ENCODE measurements at places on chromosomes 3 and 15. TPM values are rescaled to one million over a fixed set of nuclear protein-coding genes. Genes with fewer than 3 reads are reported as not detected.

DNA sequence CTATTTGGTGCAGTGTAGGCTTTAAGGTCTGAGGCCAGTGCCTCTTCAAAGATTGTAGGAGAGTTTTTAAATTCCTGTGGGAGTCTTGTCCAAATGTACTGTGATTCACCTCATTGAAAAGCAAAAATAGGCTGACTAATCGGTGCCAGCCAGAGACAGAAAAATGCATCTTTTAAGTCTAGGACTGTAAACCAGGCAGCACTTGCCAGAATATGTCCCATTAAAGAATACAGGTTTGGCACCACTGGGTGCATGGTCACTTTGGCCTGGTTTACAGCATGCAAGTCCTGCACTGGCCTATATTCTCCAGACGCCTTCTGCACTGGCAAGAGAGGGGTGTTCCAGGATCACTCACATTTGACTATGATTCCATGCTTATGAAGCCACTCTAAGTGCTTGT lies 20.3 kb upstream of the NOX5 start:
- DNase-seq, result no peak

The PDZRN3 gene
- polyA plus RNA-seq, result 91.6 TPM

DNA sequence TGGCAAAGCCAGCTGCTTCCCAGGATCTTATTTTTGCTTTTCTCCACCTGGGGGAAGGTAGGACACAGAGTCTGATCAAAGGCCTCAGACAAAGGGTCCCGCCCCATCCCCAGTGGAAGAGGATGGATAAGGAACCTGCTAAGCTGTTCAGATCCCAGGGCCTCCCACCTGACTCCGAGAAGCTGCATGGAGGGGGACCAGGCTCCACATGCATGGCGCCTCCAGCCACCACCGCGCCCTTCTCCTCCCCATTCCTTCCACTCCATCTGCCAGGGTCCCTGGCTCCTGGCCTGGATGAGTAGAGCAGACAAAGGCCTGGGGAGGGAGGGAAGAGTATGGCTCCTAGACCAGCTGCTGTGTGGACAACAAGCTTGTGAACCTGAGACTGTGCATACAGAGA lies 20.0 kb upstream of the CRABP1 start:
- DNase-seq, result no peak

The ANKRD34C gene
- 0.04 TPM for polyA plus RNA-seq

The TMEM207 gene
- not detected for polyA plus RNA-seq

GRCh38 chr3:108320746-108321350 lies 24.5 kb downstream of the HHLA2 start:
- DNase-seq, result no peak

- DNase-seq, result no peak
Measured at GRCh38 chr3:197289726-197290125, 8.7 kb downstream of the DLG1 start.

The BMF gene
- polyA plus RNA-seq, result 12.5 TPM

The C3orf33 gene
- 3.8 TPM for polyA plus RNA-seq

- DNase-seq, result no peak
Measured at GRCh38 chr3:110589341-110589740, 482.3 kb upstream of the NECTIN3 start.

The TIMP4 gene
- 2.1 TPM for polyA plus RNA-seq

The SLC24A5 gene
- polyA plus RNA-seq, result 0.14 TPM

The ROPN1B gene
- 0.19 TPM for polyA plus RNA-seq

GRCh38 chr15:82137261-82137660 lies 91.4 kb upstream of the MEX3B start:
- no peak for DNase-seq

GRCh38 chr15:59283717-59284391 lies 77.2 kb downstream of the LDHAL6B start:
- DNase-seq, result no peak

DNA sequence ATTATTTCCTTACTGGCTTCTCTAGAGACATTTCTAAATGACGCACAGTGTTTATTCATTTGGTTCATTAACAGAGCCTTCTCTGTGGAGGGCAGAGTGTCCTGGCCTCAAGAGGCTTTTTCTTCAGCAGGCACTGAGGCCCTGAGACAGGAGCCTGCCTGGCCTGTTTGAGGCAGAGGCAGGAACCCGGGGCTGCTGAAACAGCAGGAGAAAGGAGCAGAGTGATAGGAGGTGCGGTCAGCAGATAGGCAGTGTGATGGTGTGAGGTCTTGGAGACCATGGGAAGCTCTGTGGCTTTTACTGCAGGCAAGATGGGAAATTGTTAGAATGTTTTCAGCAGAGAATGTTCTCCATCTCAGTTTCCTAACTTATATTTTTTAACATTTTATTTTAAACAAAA lies 358.2 kb downstream of the FEZF2 start:
- no peak for DNase-seq

DNA sequence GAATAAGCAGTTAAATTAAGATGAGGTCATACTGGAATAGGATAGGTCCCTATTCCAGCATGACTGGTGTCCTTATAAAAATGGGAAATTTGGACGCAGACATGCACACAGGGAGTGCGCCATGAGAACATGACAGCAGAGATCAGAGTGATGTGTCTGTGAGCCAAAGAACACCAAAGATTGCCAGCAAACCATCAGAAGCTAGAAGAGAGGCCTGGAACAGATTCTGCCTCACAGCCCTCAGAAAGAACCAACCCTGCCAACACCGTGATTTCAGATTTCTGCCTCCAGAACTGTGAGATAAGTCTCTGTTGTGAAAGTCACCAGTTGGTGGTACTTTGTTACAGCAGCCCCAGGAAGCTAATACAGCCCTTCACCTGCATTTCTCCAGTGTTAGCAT lies 34.7 kb downstream of the EPHB1 start:
- DNase-seq, result no peak

All from hindlimb muscle (tissue), 1 donor.